SHP77 treated with DMSO at 0.1 percent for 48 hours (cell line): ENCODE measurements at places on chromosomes 2 and 18.

DNA sequence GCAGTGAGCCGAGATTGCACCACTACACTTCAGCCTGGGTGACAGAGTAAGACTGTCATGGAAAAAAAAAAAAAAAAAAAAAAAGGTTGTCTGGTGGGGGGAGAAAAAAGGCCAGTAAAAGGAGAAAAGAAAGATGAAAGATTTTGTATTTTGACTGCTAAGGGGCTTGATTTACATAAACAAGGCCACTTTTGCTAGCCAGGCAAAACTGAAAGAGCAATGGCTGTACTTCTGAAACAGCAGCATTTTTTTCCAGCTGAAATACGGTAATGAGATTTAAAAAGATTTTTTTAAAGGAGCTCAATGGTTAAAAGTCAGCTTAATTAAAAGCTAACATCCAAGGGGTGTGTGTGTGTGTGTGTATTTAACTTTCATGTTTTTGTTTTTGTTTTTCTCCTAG lies 11.3 kb upstream of the OXER1 start:
- no peak for DNase-seq

DNA sequence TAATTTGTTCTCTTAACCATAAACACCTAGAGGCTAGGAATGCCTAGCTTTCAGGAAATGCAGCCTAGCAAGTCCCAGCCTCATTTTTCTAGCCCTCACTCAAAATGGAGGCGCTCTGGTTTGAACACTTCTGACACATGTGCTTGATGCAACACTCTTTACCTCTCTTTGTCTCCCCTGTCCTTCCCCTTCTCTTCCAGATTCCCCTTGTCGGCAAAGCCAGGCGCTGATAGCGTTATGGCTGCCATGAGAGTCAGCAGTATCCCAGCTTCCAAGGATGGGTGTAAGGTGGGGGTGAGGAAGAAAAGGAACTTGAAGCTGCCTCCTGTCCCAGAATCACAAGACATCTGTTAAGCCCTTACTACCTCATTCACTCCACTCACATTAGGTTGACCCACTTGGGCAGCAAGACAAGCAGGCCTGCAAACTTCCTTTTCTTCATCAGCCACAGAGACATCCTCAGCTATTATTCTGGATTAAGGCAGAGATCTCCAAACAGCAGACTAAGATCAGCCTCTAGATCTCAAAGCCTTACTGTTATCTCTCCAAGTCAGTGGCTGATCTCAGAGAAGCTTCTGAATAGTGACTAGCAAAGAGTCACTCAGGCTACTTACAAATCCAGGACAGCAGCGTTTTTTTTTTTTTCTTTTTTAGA lies 1.9 kb upstream of the ST3GAL5 start:
- no peak for DNase-seq

DNA sequence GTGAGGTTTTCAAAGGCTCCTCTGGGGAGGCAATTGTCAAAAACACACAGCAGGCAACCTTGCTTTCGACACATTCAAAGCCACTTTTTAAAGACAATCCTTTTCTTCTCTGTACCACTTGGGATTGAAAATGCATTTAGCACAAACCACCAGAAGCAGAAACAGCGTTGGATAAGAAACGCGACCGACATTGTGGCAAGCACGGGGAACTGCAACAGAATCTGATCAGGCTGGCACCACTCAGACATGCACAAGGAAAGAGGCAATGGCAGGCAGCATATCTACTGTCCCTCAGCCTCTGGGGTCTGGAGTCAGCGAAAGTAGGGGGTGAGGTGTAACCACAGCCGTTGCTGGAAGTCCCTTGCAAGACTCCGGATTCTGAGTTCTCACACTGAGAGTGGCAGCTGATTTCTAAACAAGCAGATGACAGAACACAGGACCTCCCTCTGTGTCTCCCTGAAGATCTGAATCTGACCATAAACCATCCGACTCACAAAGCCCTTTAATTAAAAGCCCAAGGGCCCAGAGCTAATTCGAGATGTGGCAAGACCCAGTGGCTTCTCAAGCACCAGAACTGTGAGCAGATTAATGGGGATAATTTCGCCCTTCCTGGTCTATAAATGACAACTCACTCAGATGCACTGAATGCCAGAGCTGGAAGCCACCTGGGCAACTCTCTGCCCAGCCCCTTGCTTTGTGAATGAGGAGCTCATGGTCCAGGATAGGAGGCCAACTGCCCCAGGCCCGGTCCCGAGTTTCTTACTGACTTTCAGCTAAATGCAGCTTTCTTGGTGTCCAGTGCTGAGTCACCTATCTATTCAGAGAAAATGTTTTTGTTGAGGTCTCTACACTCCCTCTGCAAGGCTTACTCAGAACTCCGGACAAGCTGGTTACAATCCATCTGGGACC lies 29.6 kb downstream of the CYRIA start:
- no peak for DNase-seq

- no peak for DNase-seq
Measured at GRCh38 chr2:163698857-163699256, 37.0 kb downstream of the FIGN start.

DNA sequence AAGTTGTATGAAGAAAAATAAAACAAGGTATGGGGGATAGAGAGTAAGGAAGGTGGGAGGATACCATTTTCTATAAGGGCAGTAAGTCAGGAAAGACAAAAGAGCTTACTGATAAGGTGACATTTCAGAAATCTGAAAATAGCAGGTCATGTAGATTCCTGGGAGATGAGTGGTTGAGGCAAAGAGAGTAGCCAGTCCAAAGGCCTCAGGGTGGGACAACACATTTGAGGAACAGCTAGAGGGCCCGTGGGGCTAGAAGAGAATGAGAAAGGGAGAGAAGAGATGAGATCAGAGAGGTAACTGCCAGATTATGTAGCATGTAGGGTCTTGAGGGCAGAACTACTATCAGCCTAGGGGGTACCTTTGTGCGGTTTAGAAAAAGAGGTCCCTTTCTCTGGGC lies 2.9 kb downstream of the CLHC1 start:
- DNase-seq, result no peak
